SK-MEL-5 (cell line): ENCODE measurements at places on chromosomes 7 and 10. TPM values are rescaled to one million over a fixed set of nuclear protein-coding genes. Genes with fewer than 3 reads are reported as not detected.

DNA sequence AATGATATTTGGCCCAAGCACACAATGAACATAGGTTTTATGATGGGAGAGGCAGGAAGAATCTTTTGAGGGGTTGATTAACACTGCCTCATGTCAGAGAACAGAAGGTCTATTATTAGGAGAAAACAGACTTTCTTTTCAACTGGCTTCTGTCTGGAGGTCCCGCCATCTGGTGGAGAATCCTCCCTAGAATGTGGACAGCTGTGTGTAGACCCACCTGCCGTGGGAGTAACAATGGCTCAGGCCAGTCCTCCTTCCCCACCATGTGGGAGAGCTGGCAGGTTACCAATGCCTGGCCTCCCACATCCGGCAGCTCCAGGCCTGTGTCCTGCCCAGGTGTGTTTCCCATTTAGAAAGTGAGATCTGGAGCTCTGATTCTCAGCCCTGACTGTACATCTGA lies 70.4 kb upstream of the AOAH start:
- DNase-seq: peak; percentile 76

Gene TSPAN13
- total RNA-seq: 36.7 and 38.7 TPM in 2 replicates

DNA sequence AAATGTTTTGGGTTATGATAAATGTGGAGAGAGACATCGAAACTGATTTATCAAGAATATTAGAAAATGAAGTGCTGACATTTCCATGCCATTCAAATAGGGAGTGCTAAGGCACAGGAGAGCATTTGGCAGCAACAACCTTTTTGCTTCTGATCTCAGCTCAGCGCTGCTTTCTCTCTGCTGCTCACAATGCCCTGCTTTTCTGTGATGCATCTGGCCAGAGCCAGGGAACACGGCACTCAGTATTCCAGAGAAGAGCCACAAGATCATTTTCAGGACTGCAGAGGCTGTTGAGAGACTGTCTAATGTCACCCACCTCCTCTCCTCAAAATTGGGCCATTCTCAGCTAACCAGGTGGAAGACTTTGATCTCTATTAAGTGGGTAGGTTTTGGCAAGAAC lies 28.1 kb downstream of the INSYN2A start:
- DNase-seq: no peak

- DNase-seq: no peak
Measured at GRCh38 chr7:83150310-83150709, 12.4 kb downstream of the PCLO start.

DNA sequence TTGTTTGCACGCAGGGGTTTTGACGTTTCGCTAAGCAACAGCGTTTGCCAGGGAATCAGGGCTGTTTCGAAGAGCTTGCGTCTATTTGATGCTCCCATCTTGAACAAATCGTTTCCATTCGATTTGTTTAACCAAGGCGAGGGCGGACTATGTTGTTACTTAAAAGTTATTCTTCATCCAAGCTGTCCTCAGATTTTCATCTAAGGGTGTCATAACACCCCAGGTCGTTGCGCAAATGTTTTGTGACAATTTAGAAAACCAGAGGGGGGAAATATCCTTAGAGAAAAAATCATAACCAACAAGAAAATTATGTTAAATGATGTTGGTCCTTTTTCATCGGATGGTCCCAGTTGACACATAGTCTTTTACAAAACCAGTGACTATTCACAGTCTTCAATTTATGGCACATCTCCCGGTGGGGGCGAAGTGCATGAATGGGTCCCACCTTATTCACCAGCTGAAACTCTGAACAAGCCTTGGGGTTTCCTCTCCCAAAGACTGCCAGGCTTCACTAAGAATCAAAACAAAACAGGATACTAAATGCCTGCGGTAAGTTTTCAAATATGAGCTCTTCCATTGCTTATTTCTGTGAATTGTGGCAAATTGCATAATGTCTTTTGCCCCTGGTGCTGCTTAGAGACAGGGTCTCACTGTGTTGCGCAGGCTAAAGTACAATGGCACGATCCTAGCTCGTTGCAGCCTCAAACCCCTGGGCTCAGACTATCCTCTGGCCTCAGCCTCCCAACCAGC lies 109.9 kb downstream of the REEP3 start:
- no peak for DNase-seq

GRCh38 chr7:150335108-150335773 lies 6.2 kb downstream of the RARRES2 start:
- no peak for DNase-seq

GRCh38 chr10:63364918-63365317 lies 100.9 kb downstream of the JMJD1C start:
- no peak for DNase-seq
